ENCODE measurements at places on chromosomes 16 and 17.
A peak's percentile ranks its signal among the peaks of the same experiment; 100 is the strongest.

DNA sequence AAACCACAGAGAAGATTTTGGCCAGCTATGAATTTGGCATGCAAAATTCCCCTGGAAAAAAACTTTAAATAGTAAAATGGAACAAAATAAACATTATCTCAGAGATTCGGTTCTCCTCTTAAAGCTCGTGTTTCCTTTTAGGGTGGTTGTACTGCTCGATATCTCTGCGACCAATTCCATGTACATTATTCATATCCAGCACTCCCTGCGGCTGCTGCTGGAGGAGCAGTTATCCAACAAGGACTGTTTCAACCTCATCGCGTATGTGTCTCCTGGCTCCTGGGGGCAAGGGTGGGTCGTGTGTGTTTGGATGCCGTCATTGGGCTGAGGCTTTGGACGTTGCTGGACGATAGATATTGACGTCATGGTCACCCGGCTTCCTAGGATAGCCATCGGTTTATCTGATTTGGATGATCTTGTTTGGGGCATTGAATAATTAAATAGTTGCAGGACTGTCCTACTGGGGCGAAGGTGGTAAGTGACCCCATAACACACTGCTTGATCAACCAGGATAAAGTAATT lies 33.8 kb downstream of the VWA3A start:
- no peaks in the 10 kb centered on the region for H3K4me1 ChIP-seq
- H3K36me3 ChIP-seq, result no peaks in the 10 kb centered on the region
- no peak overlapping the region for H3K4me3 ChIP-seq

GRCh38 chr16:65932350-65933072 lies 434.0 kb upstream of the CDH5 start:
- H3K4me1 ChIP-seq, result no peaks in the 10 kb centered on the region
- no peaks in the 10 kb centered on the region for H3K36me3 ChIP-seq
- no peak overlapping the region for H3K4me3 ChIP-seq
- no peaks in the 10 kb centered on the region for H3K27me3 ChIP-seq

DNA sequence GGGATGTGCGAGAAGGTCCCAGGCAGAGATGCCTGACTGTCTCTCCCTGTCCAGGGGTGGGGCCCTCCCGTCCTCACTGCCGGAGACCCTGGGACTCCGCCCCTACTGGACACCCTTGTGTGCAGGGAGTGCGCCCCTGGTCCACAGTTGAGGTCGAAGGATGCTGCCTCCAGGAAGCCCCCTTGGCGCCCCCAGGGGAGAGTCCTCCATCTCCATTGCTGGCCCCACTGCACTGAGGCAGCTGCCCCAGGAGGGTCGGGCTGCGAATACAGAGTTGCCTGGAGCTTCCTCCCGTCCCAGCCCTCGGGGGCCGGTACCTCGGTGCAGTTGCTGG lies 26.6 kb downstream of the CTU2 start:
- peaks cover 5% of the 10 kb centered on the region for H3K4me1 ChIP-seq
- H3K4me3 ChIP-seq, result no peak overlapping the region
- no peak for DNase-seq
- no peaks in the 10 kb centered on the region for H3K27me3 ChIP-seq
- no peak overlapping the region for H3K27ac ChIP-seq

DNA sequence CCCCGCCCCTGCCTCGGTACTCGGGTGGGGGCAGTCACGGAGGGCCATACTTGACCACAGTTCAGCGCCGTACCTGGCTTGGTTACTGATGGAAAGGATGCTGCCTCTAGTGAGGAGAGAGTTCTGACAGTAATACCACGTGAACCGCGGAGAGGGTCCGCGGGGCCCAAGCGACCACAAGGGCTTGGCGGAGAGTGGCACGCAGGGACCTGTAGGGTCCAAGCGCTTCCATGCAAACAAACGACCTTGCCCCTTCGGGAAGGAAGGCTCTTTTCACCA lies 9.2 kb downstream of the KDM6B start:
- peak overlapping the region; percentile 100 for H3K27ac ChIP-seq
- H3K27me3 ChIP-seq, result no peaks in the 10 kb centered on the region
- peaks cover 60% of the 10 kb centered on the region for H3K4me1 ChIP-seq
- peaks cover 9% of the 10 kb centered on the region for H3K36me3 ChIP-seq

- H3K27me3 ChIP-seq, result no peaks in the 10 kb centered on the region
- H3K4me3 ChIP-seq, result no peak overlapping the region
- no peak for DNase-seq
- no peaks in the 10 kb centered on the region for H3K4me1 ChIP-seq
Observed at GRCh38 chr17:22278302-22279275, 586.3 kb downstream of the KCNJ18 start.

DNA sequence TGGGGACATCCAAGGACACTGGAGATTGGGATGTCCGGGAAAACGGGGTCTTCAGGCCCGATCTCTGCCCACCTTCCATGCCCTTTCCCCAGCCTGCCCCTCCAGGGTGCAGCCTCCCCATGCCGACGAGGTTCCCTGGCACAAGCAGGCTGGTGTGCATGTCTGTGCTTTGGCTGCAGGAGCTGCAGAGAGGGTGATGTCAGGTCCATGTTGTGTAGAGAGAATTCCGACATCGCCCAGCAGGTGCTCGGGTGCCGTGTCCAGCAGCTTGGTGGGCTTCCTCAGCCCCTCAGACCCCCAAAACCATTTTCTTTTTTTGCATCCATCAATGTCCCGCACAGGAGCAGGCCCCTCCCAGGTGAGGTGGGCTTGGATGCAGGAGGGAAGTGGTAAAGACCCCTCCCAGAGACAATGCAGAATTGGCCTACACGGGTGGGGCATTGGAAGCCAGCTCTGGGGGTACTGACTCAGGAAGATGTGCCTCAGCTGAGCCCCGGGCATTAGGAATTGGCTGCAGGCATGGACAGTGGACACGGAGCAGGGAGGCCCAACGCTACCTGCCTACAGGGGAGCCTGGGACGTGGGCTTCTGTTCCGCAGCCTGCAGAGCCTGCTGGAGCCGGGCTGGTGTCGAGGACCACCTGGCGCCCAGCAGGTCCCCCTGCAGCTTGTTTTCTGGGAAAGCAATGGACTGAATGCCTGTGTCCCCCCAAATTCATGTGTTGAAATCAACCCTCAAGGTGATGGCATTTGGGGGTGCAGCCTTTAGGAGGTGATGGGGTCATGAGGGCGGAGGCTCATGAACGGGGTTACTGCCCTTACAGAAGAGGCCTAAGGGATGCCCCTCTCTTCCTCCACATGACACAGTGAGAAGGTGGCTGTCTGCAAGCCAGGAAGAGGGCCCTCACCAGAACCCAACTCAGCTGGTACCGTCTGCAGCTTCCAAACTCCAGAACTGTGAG lies 97.5 kb downstream of the METRNL start:
- no peaks in the 10 kb centered on the region for H3K27me3 ChIP-seq
- no peak overlapping the region for H3K4me3 ChIP-seq
- no peak for DNase-seq
- no peaks in the 10 kb centered on the region for H3K36me3 ChIP-seq
- H3K4me1 ChIP-seq, result peaks cover 2% of the 10 kb centered on the region

- no peaks in the 10 kb centered on the region for H3K4me1 ChIP-seq
- H3K27me3 ChIP-seq, result no peaks in the 10 kb centered on the region
- no peak overlapping the region for H3K4me3 ChIP-seq
- H3K27ac ChIP-seq, result no peak overlapping the region
- H3K36me3 ChIP-seq, result no peaks in the 10 kb centered on the region
Observed at GRCh38 chr16:15542261-15542660, 100.7 kb downstream of the MARF1 start.

DNA sequence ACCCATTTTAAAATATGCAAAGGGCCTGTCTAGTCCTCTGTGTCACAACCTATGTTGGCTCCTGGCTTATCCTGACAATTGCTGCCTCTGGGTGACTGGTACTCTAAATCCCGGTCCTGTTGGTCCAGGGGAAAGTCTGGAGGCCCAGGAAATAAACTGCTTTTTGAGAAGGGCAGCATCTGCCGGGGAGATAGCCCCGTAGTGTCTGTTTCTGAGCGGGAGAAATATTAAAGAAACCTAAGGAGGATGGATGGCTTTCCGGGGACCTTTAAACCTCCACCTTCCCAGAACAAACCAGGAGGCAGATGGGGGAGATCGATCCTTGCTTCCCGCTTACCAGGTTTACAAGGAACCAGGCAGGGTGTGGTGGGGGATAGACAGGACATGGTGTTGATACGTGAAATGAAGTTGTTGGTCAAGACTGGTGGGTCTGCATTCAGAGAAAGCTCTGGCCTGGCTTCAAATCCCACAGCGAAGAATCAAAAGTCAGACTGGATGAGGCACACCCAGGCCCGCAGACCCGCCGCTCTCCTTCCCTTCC lies 3.8 kb downstream of the HOXB2 start:
- peak overlapping the region; percentile 96 for H3K4me3 ChIP-seq
- DNase-seq, result no peak
- H3K27me3 ChIP-seq, result peaks cover 18% of the 10 kb centered on the region
- H3K27ac ChIP-seq, result peak overlapping the region; percentile 98

GRCh38 chr16:54458923-54459322 lies 172.3 kb upstream of the IRX3 start:
- H3K27ac ChIP-seq, result no peak overlapping the region
- H3K4me3 ChIP-seq, result no peak overlapping the region
- H3K4me1 ChIP-seq, result no peaks in the 10 kb centered on the region
- DNase-seq, result no peak
- peaks cover 5% of the 10 kb centered on the region for H3K27me3 ChIP-seq
- H3K36me3 ChIP-seq, result no peaks in the 10 kb centered on the region

Measured in T-helper 17 cell (primary cell).